ENCODE measurements at places on chromosomes 11 and 22.

DNA sequence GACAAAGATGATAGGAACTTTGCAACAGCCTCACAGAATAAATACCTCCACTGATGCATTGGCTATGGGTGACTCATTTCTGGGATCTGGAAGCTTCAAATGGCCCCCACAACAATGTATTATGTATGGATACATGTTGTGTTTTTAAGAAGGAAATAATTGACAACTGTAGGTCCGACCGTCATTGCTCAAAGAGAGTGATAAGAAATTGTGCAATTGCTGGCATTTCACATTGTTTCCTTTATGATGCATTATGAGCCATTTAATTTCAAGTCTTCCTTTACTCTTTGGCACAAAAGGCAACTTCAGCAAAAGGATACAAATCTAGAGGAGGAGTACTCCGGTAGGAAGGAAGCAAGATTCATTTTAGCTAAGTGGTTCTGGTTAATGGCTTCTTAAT is 2.0 kb downstream of the ANO3 start:
- no peak for DNase-seq

DNA sequence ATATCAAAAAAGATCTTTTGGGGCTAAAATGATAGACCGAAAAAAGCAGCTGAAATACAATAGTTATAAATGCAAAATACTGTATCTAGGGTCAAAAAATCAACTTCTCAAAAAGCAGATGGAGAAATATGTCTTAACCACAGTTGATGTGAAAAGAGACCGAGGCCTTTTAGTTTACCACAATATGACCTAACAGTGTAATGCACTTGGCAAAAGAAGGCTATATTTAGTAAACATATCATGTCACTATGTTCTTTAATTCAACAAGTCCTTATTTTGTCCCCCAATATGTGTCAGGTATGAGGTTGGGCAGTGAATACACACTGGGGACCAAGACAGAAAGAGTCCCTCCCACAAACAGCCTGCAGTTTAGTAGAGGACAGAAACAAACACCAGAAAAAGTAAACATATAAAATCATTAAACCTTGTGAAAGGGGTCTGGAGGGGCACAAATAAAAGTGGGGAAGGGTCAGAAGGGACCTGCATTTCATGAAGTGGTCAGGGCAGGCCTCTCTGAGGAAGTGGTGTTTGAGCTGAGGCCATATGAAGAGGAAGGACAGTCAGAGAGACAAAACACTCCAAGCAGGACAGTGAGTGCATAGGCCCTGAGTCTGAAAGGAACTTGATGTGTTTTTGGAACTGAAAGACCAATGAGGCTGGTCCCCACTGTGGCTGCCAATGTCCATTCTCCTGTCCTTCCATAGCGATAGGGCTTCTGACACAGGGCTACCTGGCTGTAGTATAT is 53.4 kb downstream of the LIF start:
- peak; percentile 72 for DNase-seq

DNA sequence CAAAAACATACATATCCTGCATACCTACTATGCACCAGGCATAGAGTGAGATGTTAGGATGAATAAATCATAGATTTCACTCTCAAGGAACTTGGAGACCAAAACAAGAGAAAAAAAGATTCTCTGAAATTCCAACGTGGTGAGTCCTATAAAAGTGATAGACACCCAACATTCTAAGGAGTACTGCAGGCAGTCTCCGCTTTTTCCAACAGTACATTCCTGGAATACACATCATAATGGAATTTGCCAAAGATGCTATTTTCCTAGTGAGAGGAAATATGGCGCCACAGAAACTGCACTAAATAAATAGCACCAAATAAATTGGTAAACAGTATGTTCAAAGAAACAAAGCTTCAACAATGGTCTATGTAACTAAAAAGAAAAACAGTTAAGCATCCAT is 6.0 kb downstream of the TMEM123 start:
- DNase-seq = no peak

- peak; percentile 79 for DNase-seq
These were observed 50.0 kb upstream of the POU2AF1 start for GRCh38 chr11:111429066-111429506.

- DNase-seq = no peak
These were observed 375.9 kb downstream of the GUCY1A2 start for GRCh38 chr11:106642331-106642730.

DNA sequence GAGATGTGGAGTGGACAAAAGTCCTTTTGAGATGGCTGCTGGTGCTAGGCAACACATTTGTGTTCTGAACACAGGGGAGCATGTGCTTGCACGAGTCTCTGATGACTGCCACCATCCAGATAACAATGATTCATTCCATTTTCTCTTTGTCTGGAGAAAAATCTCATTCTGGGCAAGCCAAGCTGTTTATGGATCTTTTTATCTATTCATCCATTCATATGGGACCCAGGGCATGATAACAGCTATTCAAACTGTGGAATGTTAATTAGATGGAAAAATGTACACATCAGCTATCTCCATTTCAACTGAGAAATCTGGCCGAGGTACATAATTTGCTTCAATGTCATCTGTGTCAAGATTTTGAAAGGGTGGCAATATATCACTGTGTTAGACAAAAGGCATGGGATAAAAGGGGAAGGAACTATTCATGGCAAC is 117.5 kb upstream of the ZBED5 start:
- no peak for DNase-seq

GRCh38 chr11:112881461-112881860 is 79.8 kb upstream of the NCAM1 start:
- DNase-seq = no peak

All from inflammatory macrophage treated with lipopolysaccharide for 4 hours (primary cell).